GM23338 (cell line): ENCODE measurements at places on chromosomes 2 and 18. TPM values are rescaled to one million over a fixed set of nuclear protein-coding genes. Genes with fewer than 3 reads are reported as not detected.

GRCh38 chr2:68365087-68365486 lies at the start of gene PLEK:
PLEK (plus strand) TSS chr2:68365282; CDS start chr2:68365352, 70 bp downstream.
- peaks cover 10% of the 10 kb centered on the region for H3K27me3 ChIP-seq
- H3K4me1 ChIP-seq = no peaks in the 10 kb centered on the region
- H3K27ac ChIP-seq = no peak within 1 kb of the TSS
- no peak within 1 kb of the TSS for H3K4me3 ChIP-seq
- DNase-seq = no peak
- H3K36me3 ChIP-seq = no peaks in the 10 kb centered on the region

DNA sequence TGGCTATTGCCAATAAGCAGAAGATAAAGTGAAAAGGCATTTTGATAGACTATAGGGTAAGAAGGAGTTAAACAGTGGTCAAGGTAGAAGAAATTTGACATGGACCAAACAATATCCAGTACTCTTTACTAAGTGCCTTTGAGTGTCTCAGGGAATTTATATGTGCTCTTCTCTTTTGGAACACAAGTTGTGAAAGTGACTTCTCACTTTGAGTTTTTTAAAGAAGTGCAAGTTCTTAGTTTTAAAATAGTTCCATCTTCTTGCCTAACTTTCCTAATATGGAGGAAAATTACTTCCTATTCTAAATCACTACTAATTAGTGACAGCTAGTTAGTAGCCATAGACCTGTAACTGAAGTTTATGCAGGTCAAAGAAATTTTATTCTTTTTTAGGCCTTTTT lies 63.4 kb downstream of the AFTPH start:
- no peak overlapping the region for H3K4me3 ChIP-seq
- H3K36me3 ChIP-seq = no peaks in the 10 kb centered on the region; the same call in 1 of the 2 replicates
- no peaks in the 10 kb centered on the region for H3K27me3 ChIP-seq
- H3K27ac ChIP-seq = no peak overlapping the region
- H3K4me1 ChIP-seq = no peaks in the 10 kb centered on the region

SALL3 gene
- 29.0 and 39.8 TPM in 2 replicates for total RNA-seq

DNA sequence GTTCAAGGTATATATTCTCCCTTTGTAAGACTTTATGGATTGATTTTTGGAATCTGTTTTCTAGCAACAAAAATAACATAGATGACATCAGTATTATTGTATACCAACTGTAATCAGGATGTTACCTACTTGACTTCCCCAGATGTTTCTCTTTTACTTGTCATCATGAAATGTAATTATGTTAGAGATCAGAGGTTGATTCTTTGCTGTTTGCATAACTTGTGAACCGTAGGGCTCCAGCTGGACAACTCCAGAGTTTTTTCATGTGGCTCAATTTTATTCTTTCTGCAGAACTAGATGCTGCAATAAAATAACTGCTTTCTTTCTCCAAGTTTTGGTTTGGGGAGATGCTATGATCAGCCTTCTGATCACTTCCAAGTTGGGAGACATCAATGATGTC lies 58.1 kb downstream of the SPOPL start:
- H3K27me3 ChIP-seq = no peaks in the 10 kb centered on the region
- H3K27ac ChIP-seq = no peak overlapping the region
- no peak overlapping the region for H3K4me3 ChIP-seq
- H3K4me1 ChIP-seq = no peaks in the 10 kb centered on the region
- no peak for DNase-seq
- H3K36me3 ChIP-seq = no peaks in the 10 kb centered on the region; the same call in 1 of the 2 replicates
